Sciatic nerve (tissue), 2 donors: ENCODE measurements at places on chromosomes 6 and 20. TPM values are rescaled to one million over a fixed set of nuclear protein-coding genes. Genes with fewer than 3 reads are reported as not detected.

DNA sequence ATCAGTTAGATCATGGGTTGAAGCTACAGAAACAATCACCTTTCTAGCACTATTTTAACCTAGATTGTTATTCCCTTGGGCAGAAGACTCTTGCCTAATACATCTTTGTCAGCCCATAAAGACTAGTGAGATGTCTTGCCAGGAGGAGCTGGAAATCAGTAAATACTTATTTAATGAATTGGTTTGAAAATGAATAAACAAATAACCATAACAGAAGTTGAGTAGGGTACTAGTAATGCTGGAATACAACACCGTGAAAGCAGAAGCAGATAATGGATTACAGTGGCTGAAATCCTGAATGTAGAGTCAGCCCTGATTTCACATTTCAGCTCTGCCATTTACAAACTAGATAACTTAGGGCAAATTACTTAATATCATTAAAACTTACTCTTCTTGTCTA lies 236.1 kb downstream of the PACRG start:
- DNase-seq, result no peak

DNA sequence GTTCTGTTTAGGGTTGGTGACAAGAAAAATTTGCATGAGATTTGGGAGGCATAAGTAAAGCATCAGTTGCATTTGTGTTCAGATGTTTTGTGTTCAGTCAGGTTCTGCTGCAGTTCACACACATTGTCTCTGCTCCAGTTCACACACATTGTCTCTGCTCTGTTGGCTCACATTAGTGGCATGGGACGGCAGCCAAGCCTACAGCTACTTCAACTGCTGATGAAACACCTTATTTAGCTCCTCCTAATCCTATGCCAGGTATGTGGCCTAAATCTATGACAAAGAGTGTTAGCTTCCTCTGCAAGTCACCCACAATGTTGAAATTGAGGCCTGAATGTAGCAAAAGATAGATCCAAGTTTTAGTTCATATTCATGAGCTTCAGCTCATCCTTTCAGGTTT lies 278.1 kb upstream of the SYNCRIP start:
- DNase-seq, result no peak

DNA sequence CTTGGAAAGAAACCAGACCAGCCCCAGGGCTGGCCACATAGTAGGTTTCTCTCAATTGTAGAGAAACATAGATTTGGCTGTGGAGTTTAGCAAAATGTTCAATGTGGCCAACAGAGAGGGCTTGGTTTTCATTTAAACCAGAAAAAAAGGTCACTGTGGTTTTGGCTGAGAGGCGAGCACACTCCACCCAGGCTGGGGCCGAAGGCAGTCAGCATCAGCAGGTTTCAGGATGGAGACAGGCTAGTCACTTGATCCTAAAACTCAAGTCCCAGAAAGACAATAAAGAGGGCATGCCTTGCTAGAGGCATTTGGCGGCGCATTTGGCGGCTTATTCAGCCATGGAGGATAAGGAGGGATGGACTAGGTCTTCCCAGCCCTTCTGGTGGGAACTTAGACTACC lies 73.1 kb downstream of the PRND start:
- DNase-seq, result no peak

DNA sequence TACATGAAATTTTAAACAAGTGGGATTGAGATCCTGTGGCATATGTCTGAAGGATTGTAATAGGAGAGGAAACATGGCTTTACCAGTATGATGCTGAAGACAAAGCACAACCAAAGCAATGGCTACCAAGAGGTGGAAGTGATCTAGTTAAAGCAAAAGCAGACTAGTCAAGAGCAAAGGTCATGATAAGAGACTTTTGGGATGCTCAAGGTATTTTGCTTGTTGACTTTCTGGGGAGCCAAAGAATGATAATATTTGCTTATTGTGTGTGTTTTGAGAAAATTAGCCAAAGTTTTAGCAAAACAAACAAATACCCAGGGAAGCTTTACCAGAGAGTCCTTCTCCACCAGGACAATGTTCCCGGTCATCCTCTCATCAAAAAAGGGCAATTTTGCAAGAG lies 20.3 kb downstream of the SLC16A10 start:
- no peak for DNase-seq

BNIP5 gene
- not detected for total RNA-seq

GSTA3 gene
- not detected for total RNA-seq

DNA sequence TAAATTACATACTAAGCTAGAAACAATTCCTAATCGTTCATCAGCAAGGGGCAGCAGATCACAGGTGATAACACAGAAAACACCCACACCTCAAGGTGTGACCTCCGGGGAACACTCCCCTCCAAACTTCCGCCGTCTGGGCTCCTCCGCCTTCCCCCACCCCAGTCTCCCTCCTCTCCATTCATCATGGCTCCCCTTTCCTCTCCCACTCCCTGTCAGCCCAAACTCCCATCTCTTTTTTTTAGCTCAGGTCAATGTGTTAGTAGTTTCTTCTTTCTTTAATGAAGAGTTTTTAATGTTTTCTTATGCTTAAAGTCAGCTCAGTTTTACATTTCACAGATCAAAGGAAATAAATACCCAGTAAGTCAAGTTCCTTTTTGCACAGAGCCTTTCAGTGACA lies 20.7 kb downstream of the CNKSR3 start:
- DNase-seq, result no peak
